ENCODE measurements at places on chromosomes 2 and 18. TPM values are rescaled to one million over a fixed set of nuclear protein-coding genes. Genes with fewer than 3 reads are reported as not detected.

FER1L5 gene
- total RNA-seq = not detected

GRCh38 chr2:217732992-217733391 lies 269.8 kb downstream of the TNS1 start:
- peaks cover 67% of the 10 kb centered on the region for H3K4me1 ChIP-seq
- no peaks in the 10 kb centered on the region for H3K27me3 ChIP-seq
- H3K36me3 ChIP-seq = peaks cover 11% of the 10 kb centered on the region
- no peak overlapping the region for H3K4me3 ChIP-seq

DNA sequence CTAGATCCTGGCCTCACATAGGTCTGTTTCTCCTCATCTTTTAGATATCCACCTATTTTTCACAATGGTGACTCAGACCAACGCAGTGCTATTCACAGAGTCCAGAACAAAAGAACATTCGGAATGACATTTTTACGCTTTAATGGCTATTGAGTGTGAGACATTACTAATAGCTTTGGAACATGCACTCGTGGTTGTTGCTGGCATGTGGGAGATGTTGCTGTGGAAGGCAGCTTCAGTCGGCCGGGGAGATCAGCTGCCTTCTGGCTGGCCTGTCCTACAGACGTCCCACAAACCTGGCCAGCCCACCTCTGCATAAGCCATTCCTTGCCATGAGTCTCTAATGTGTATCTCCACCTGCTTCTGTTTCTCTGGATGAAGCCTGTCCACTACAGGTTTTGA lies 3.4 kb downstream of the MBP start:
- no peaks in the 10 kb centered on the region for H3K36me3 ChIP-seq
- H3K27ac ChIP-seq = peak overlapping the region; percentile 14
- peaks cover 16% of the 10 kb centered on the region for H3K27me3 ChIP-seq
- no peaks in the 10 kb centered on the region for H3K4me1 ChIP-seq

DNA sequence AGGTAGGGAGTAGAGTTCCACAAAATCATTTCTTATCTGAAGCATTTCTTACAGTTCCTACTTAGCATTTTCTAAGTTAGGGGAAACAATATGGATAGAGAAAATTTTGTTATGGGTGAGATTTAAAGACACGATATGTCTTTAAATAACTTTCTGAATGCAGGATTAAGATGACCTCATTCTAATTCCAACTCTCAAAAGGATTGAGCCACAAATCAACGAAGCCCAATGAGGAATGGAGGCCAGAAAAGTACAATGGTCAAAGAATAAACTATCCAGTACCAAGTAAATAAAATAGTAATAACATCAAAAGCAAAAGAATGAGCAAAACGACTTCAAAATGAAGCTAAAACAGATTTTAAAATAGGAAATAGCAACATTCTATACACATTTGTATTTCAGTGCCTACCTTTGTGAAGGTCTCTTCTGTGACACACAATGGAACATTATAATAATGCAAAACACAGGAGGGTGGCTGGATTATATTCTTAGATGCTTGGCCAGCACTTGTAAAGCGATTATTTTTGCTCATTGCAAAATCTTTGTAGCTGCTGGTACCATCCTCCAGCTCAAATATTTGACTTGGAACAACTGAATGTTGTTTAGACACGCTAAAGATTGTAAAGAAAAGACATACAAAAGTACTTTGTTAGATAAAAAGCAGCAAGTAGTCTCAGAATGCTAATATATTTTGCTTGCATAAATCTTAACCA lies 33.8 kb downstream of the HNRNPLL start:
- DNase-seq = no peak
- peaks cover 4% of the 10 kb centered on the region for H3K4me1 ChIP-seq
- H3K36me3 ChIP-seq = peaks cover 21% of the 10 kb centered on the region
- H3K4me3 ChIP-seq = no peak overlapping the region

- no peak overlapping the region for H3K4me3 ChIP-seq
- H3K4me1 ChIP-seq = no peaks in the 10 kb centered on the region
- H3K36me3 ChIP-seq = no peaks in the 10 kb centered on the region
These were observed 205.8 kb downstream of the ANAPC1 start for GRCh38 chr2:111678161-111678560.

- no peak overlapping the region for H3K4me3 ChIP-seq
- H3K4me1 ChIP-seq = peaks cover 47% of the 10 kb centered on the region
- no peak overlapping the region for H3K27ac ChIP-seq
- H3K27me3 ChIP-seq = no peaks in the 10 kb centered on the region
These were observed 174.1 kb downstream of the SMAD7 start for GRCh38 chr18:48776641-48777025.
